HFFc6 (cell line): ENCODE measurements at places on chromosomes 5 and 9. TPM values are rescaled to one million over a fixed set of nuclear protein-coding genes. Genes with fewer than 3 reads are reported as not detected.

DNA sequence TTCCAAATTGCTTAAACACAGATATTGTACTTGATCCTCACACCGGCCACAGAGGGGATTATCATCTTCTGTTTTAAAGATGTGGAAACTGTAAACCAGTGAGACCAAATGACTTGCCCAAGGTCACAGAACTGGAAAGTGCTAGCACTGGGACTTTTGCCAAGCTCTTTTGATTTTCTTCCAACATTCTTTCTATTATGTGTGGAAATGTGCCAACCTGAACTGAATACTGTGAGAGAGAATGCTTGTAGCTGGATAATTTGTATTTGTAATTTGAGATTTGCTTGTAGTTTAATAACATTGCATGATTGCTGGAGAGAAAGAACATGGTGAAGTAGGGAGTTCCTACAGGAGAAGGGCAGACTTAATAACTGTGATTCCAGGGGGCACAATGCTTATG lies 977.9 kb upstream of the NUDT12 start:
- H3K4me1 ChIP-seq = no peaks in the 10 kb centered on the region
- no peak for DNase-seq
- H3K27me3 ChIP-seq = no peaks in the 10 kb centered on the region
- no peaks in the 10 kb centered on the region for H3K36me3 ChIP-seq

The SURF6 gene
- total RNA-seq = 11.2 to 16.1 TPM (median 11.4 TPM) in 3 replicates

- no peaks in the 10 kb centered on the region for H3K27me3 ChIP-seq
- peaks cover 5% of the 10 kb centered on the region; the same call in 1 of the 2 replicates for H3K36me3 ChIP-seq
- no peak overlapping the region for H3K4me3 ChIP-seq
- no peaks in the 10 kb centered on the region for H3K4me1 ChIP-seq
- no peak overlapping the region for H3K27ac ChIP-seq
- DNase-seq = no peak
Observed at GRCh38 chr5:155826611-155827507, 500.1 kb upstream of the SGCD start.

GRCh38 chr5:55903121-55903701 lies 52.1 kb downstream of the IL31RA start:
- H3K4me3 ChIP-seq = no peak overlapping the region
- peaks cover 17% of the 10 kb centered on the region for H3K4me1 ChIP-seq
- no peaks in the 10 kb centered on the region for H3K36me3 ChIP-seq
- peaks cover 5% of the 10 kb centered on the region for H3K27me3 ChIP-seq
- no peak overlapping the region for H3K27ac ChIP-seq

GRCh38 chr9:72365525-72366256 lies 683 bp upstream of the ZFAND5 start:
- H3K27me3 ChIP-seq = peaks cover 7% of the 10 kb centered on the region
- H3K4me1 ChIP-seq = peaks cover 24% of the 10 kb centered on the region
- peaks cover 31% of the 10 kb centered on the region for H3K36me3 ChIP-seq

The BARHL1 gene
- total RNA-seq = not detected in 3 replicates

GRCh38 chr5:150203832-150204589 lies 14.1 kb downstream of the SLC6A7 start:
- peaks cover 19% of the 10 kb centered on the region for H3K27me3 ChIP-seq
- H3K36me3 ChIP-seq = no peaks in the 10 kb centered on the region
- H3K27ac ChIP-seq = no peak overlapping the region
- H3K4me3 ChIP-seq = no peak overlapping the region
- peaks cover 13% of the 10 kb centered on the region for H3K4me1 ChIP-seq
- DNase-seq = no peak

The RASGRF2 gene
- total RNA-seq = 0.21 to 0.84 TPM (median 0.44 TPM) in 3 replicates

GRCh38 chr5:135039271-135040033 lies 5.4 kb upstream of the PITX1 start:
- no peaks in the 10 kb centered on the region for H3K36me3 ChIP-seq
- no peak overlapping the region for H3K4me3 ChIP-seq
- no peak overlapping the region for H3K27ac ChIP-seq
- no peak for DNase-seq

DNA sequence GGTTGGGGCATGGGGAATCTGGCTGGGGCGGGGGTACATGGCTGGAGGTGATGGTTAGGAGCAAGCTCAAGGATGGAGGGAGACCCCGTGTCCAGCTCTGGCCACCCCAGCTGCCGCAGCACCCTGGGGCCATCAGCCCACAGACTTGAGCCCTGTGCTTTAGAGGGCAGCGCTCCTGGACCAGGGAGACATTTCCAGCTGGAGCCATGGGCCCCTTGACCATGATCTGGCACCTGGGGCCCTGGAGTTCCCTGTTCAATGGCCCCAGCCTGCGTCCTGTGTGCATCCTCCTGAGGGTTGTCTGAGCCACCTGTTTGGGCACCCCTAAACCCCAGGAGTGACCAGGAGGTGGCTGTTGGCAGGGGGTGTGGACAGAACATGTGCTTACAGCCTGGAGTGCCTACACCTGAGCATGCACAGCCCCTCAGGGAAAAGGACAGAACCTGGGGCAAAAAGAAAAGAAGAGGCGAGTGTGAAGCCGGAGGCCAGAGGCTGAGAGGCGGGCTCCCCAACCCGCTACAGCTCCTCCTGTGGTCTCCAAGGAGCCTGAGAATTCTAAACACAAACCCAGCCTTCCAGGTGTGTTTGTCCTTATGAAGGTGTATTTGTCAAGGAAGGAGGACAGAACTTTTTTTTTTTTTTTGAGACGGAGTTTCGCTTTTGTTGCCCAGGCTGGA lies 126.7 kb downstream of the C9orf50 start:
- H3K27me3 ChIP-seq = peaks cover 2% of the 10 kb centered on the region
- H3K4me3 ChIP-seq = no peak overlapping the region
- no peak for DNase-seq
- H3K36me3 ChIP-seq = no peaks in the 10 kb centered on the region
- H3K4me1 ChIP-seq = peaks cover 84% of the 10 kb centered on the region
